ENCODE measurements at places on chromosomes 7 and 10.

- no peak for DNase-seq
Measured at GRCh38 chr7:30147785-30148184, 13.0 kb downstream of the MTURN start.

- no peak for DNase-seq
Measured at GRCh38 chr10:2760736-2761135, 306.6 kb upstream of the PFKP start.

- DNase-seq, result no peak
Measured at GRCh38 chr10:68367121-68367520, 34.4 kb upstream of the PBLD start.

- no peak for DNase-seq
Measured at GRCh38 chr7:41007351-41007751, 695.5 kb downstream of the INHBA start.

- DNase-seq, result no peak
Measured at GRCh38 chr10:29823553-29824080, 188.8 kb upstream of the SVIL start.

DNA sequence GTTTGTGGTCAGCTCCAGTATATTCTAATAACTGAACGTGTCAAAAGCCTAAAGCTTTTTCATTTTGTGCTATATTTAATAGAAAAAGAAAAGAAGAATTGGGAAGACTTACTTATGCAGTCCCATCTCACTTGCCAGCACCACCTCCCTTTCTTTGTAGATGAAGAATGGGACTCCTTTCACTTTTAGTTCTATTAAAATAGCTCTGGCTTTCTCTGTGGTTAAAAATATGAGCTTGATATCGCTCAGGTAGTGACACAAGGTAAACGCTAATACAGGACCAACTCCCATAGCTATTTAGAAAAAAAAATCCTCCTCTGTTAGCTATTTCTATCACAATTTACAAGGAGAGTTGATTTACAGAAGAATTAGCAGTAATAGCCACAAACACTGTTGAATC is 176.8 kb downstream of the PDE1C start:
- no peak for DNase-seq

GRCh38 chr7:116193329-116194087 is 16.8 kb upstream of the TES start:
- no peak for DNase-seq

DNA sequence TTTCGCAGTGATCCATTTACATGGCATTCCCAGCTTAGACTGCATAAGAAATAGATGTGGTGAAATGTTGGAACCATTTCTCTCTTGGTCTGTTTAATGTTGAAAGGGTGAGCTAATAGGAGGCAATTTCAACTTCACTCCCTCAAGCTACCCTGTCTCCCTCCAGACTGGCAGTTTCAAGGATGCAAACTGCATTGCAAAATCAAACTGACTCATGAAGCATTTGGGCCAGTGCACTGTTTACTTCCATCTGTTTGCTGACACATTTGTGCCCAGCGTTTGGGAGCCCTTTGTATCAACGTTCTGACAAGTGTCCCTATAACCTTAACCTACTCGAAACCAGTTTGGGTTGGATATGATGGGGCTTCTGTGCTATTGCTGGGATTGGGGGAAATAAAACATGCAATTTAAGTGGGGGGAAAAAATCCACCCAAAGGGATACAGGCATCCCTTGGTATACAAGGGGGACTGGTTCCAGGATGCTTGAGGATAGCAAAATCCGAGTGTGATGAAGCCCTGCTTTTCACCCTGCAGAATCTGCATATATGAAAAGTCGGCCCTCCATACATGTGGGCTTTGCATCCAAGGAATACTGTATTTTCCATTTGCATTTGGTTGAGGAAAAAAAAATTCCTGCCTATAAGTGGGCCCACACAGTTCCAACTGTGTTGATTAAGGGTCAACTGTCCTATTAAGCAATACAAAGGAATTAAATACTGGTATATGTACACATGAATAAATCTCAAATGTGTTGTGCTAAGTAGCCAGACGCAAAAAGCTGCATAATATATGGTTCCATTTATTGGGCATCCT is 15.6 kb downstream of the RHEB start:
- no peak for DNase-seq

DNA sequence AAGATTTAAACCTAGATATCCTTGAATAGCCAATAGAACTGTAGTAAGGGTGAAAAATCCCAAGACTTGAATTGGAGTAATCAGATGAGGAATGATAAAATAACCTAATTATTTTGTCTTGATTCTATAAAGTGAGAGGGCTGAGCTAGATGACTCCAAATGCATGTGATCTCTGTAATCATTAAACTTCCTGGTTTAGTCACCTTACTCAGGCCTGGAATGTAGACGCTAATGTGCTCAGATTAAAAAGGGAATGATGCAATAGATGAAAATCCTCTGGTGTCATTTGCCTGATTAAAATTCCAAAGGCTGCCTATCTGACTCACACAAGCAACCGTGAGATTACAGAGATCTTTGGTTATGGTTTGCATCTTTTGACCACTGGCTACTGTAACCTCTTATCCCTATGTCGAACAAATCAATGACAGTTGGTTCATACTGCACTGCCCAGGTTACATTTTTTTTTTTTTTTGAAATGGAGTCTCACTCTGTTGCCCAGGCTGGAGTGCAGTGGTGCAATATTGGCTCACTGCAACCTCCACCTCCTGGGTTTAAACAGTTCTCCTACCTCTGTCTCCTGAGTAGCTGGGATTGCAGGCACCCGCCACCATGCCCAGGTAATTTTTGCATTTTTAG is 2.9 kb upstream of the HKDC1 start:
- DNase-seq, result no peak

- DNase-seq, result no peak
Measured at GRCh38 chr10:68075550-68076004, 494 bp upstream of the HERC4 start.

DNA sequence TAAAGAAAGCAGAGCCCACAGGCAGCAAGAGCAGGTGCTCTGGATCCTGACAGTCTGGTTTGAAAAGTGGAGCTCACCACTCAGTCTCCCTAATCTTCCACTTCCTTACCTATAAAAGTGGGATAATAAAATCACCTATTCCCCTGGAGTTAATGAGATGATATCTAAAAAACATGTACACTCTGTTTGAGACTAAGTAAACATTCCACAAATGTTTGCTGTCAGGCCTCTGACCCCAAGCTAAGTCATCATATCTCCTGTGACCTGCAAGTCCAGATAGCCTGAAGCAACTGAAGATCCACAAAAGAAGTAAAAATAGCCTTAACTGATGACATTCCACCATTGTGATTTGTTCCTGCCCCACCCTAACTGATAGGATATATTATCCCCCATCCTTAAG is 1324.5 kb downstream of the XPNPEP1 start:
- DNase-seq, result no peak

GRCh38 chr7:91414734-91415133 is 150.5 kb downstream of the FZD1 start:
- DNase-seq, result no peak

DNA sequence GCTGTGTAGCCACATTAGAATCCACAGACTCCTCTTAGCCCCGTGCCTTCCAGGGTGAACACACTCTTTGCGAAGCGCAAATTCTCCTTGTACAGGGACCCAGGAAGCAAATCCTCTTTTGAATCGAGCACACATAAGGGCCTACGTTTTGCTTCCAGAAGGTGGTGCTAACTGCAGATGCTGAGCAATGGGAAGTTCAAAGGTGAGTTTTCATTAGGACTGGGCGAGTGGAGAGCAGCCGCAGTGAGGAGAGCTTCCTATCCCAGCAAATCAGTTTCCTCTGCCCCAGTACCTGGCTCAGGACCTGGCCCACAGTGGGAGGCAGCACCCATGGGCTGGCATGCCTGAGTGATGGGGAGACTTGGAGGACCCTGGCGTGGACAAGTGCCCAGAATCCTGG is 23.5 kb upstream of the GPR26 start:
- no peak for DNase-seq

DNA sequence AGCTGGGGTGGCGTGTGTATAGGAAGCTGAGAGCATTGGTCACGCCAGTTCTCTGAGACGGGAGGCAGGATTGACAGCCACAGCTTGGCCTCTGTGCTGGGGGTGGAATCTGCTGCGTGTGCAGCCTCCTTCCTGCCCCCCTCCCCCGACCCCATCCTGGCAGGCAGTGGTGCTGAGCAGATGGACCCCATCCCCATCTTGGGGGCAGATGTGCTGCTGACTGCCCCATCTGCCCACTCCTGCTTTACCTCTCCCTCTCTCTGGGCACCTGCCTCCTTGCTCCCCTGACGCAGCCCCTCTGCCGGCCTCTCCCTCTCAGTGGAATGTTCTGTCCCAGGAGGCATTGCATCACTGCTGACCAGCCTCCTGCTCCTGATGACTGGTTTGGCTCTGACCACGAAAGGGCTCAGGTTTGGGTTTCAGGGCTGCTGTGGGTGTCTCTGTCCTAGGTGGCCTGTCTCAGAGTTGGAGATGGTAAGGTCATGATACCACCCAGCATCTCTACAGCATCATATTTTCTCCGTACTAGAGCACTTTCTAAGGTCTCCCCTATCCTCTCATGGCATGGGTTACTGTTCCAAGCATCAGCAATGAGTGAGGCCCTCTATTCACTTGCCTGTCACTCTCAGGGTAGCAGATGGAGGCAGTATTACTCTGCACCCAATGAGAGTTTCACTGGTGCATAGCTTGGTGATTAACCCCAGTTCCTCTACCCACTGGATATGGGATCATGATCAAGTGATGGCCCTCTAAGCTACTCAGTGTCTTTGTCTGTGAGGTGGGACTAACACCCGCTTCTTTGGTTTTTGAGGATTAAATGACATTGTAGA is 81.9 kb downstream of the RBM20 start:
- DNase-seq, result no peak

DNA sequence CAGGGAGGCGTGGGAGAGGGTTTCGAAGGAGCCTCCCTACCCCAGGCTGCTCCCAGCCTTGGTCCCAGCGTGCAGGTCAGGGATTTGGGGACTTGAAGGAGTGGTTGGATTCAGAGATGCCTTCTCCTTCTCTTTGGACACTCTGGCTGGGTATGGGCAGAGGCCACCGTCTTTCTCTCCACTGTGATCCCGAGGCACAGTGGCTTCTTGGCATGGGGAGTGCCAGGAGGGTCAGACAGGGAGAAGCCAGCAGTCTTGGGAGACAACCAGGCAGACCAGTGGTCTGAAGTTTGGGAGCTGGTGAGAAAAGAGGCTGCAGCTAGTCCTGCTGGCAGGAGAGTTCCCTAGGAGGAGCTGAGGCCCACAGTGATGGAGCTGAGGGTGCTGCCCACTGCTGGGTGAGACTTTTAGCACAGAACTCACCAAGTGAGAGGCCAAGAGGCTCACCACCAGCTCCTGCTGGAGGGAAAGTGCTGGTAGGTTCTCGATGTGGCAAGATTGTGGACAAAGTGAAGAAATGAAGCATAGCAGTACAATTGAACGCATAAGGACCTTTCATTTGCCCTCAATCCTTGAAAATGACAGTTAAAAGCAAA is 35.2 kb upstream of the WDFY4 start:
- no peak for DNase-seq

DNA sequence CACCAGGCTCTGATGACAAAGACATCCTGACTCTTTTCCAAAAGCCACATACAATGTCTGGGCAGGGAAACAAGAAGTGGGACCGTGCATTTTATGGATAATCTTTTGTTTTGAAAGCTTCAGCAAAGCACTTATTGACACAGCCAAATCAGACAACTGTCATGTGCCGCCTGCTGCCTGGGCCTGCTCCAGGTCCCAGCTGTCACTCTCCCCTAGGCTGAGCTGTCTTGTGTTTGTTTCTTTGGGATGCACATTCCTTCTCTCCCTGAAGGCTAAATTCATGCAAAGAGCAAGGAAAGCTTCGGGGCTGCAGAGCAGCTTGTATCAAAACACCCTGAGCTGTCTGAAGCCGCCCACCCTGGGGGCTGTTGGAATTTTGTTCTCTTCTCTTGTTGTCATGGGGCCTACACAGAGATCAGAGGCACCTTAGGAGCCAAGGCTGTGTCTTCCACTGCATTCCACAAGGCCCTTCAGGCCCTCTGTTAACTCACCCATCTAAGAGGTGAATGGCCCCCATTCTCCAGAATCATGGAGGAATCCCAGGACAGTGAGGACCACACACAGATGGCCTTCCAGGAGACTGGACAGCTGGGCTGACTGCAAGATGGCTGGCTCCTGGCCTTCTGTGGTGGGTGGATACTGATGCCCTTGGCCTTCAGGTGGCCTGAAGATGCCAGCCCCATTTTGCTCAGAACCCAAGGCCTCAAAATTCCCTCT is 17.8 kb upstream of the SLC18A2 start:
- DNase-seq, result no peak

DNA sequence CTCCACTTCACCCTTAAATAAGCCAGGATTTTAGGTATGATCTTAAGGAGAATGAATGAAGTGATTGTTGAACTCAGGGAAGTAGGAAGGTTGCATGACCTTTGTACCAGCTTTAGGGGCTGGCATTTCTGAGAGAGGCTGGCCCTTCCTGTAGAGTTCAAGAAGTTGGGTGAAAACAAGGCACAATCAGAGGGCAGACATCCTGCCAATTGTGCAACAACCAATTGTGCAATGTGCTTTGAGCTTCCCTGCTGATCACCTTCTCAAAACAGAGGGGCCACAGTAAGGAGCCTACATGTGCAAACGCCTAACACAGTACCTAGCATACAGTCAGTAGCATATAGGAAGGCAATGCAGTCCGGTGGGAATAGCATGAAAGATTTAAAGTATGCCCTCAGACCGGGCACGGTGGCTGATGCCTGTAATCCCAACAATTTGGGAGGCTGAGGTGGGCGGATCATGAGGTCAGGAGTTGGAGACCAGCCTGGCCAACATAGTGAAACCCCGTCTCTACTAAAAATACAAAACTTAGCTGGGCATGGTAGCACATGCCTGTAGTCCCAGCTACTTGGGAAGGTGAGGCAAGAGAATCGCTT is 5.4 kb downstream of the CPVL start:
- DNase-seq, result no peak

- DNase-seq, result no peak
Measured at GRCh38 chr7:149874644-149875028, 867 bp downstream of the ATP6V0E2 start.

- DNase-seq, result no peak
Measured at GRCh38 chr10:132475086-132475485, 62.5 kb upstream of the INPP5A start.

- no peak for DNase-seq
Measured at GRCh38 chr7:353746-354325, 63.9 kb downstream of the FOXL3 start.

DNA sequence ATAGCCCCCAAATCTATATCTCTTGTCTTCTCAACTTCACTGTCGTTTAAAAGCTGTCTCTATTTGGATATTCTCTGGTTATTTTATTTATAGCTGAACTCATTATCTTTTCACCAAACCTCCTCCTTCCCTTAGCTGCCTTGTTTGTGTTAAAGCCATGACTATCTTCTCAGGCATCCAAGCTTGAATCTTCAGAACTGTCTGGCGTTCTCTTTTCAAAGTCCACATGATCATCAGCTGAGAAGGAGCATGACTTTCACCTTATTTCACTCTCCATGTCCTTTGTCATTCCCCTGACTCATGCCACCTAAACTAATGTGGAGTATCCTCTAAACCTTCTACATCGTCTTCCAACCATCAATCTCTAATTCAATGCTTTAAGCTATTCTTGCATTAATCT is 5.7 kb upstream of the GLCCI1 start:
- DNase-seq, result no peak

GRCh38 chr7:15291699-15292098 is 270.1 kb downstream of the AGMO start:
- DNase-seq, result no peak
